CD4-positive, alpha-beta T cell treated with Interleukin-12 subunit alpha and Interleukin-12 subunit beta, for 1 hour (primary cell): ENCODE measurements at places on chromosomes 1 and 21.

GRCh38 chr1:156097499-156098178 is 15.4 kb upstream of the MEX3A start:
- no peak for DNase-seq

GRCh38 chr1:18965206-18966173 is 9.0 kb upstream of the IFFO2 start:
- no peak for DNase-seq

DNA sequence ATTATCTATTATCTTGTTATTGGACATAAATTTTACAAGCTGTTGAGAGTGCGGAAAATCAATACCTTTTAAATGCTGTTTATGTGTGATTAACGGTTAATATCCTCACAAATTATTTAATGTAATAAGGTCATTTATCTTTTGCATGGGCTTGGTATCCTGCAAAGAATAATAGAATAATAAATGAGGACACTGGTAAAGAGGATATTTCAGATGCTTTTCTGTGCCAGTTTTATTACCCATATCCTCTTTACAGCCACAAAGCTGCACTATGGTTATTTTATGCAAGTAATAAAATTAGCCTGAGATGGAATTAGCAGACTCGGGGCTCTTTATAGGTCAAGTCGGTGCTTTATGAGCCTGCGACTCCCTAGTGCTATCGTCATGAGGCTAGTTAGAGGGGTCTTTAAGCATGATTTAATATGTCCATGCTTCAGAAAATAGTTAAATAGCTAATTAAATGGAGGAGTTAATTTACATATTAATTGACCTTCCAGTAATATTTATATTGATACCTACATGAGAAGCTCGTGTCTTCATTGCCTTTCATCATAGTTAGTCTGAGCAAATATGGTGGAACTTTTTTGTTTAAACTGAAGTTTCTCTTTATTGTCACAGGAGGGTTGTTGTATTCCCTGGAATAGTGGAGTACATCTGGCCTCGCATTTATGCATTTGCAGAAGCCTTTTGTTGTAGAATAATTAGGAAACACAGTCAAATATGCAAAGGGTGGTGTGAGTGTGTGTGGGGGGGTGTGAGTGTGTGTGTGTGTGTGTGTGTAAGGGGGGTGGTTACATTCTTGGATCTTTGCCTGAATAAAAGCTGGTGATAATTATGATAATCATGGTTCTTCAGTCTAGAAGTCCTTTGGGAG is 120.3 kb downstream of the ATG4C start:
- DNase-seq: no peak

DNA sequence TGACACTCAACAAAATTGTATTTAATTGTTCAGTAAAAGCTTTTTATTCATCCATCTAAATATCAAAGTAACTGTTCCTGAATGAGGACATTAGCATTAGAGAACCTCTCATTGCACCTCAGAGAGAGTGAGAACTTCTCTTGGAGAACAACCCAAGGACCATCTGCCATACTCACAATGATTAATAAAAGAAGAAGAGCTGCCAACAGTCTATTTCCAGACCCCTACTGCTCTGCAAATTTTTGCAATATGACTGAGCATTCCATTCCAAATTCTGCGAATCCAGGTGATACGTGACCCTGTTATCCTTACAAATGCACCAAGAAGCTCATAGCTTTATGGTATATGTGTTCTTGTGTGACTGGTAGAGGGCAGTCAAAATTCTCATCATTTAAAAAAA is 422.5 kb downstream of the NEGR1 start:
- no peak for DNase-seq

DNA sequence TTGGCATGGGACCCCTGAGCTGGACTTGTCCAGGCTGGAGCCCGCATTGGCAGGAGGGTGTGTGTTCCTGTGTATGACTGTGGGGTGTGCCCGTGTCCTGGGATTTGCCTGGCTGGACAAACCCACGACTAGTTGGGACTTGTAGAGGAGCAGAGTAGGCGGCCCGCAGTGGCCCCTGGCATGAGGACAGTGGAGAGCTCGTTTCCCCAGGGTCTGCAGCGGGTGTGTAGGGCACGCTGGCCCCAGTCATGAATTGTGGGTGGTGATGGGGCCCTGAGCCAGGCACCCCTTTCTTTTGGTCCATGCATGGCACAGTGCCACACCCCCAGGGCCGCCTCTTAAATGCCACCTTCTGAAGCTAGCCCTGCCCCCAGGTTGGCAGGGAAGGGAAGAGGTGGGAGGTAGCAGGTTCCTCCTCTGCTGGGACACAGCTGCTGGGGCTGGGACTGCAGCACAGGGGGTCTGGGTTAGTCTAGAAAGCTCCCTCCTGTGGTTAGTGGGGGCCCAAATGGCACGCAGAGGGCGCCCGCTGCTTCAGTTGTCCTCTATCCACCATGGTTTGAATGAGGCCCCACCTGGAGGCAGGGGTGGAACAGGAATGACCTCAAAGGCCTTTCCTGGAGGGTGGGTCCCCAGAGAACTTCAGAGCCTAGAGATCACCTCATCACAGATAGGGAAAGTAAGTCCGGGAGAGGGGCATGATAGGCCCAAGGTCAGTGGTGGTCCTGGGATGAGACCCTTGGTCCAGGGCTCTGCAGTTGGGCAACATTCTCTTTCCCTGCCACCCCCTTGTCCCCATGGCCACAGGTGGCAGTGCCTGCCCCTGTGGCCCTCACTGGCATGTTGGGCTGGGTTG is 4.1 kb downstream of the CROCC start:
- DNase-seq: no peak

DNA sequence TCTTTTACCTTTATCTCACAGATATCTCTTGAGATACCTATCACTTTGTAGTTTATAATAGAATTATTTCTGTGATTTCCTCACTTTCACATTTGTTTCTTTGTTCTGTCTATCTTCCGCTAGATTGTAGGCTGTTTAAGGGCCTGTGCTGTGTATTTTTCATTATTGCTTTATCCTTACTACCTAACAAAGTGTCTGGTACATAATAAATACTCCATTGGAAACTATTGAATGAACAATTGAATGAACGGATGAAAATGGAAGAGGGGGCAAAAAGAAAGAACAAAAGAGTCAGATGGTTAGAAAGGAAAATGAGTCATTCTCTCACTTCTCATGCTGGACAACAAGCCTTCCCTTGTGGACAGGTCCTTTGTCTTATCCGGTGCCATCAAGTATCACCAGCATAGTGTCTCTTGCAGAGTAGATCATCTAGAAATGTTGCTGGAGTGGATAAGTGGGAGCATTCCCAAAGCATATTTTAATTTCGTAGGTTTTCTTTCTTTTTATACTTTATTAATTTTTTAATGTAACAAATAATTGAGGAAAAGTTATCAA is 159.8 kb downstream of the NEK7 start:
- no peak for DNase-seq

DNA sequence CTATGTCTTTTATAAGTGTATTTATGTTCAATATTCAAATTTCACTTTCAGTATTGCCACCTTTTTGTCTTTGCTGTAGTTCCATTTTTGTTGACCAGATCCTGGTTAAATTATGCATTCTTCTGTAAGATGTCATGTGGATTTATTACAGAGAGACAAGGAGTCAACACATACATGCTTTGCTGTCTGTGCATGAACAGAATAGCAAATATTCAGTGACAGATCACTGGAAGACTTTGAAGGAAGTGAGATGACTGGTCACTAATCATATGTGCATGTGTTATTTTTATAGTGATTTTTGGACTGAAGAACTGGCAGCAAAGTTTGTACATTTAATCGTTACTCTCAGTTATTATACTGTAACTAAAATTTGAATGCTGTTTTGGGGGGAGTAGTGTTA is 117.2 kb downstream of the PLPPR5 start:
- no peak for DNase-seq

DNA sequence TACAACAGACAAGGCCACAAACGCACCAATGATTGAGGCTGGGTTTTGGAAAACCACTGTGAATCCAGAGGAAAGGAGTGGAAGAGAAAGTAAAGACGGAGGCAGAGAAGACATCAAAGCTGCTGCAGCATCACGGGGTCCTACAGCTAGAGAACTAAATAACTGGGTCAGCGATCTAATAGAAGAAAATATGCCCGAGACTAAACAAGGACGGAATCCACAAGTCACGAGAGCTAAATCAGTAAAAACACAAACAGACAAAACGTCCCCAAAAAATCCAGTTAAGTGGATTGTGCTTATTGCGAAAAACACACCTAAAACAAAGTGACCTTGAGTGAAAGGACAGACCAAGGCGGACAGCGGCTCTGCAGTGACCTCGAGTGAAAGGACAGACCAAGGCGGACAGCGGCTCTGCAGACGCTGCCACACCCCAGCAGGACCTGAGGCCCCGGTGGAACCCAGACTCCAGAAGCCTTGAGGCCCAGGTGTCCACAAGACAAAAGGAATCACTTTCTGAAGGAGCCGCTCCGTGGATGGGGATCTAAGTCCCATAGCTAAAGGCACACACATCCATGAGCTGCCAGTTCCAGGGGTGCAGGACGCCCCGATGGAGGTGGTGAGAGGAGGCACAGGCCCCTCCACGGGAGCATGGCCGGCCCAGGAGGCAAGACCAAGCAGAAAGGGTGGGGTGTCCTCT is 6.0 kb downstream of the FTCD start:
- DNase-seq: no peak

GRCh38 chr1:100462326-100463025 is 75.5 kb upstream of the GPR88 start:
- no peak for DNase-seq

- DNase-seq: no peak
Measured at GRCh38 chr1:207744000-207744534, 7.8 kb upstream of the CD46 start.

DNA sequence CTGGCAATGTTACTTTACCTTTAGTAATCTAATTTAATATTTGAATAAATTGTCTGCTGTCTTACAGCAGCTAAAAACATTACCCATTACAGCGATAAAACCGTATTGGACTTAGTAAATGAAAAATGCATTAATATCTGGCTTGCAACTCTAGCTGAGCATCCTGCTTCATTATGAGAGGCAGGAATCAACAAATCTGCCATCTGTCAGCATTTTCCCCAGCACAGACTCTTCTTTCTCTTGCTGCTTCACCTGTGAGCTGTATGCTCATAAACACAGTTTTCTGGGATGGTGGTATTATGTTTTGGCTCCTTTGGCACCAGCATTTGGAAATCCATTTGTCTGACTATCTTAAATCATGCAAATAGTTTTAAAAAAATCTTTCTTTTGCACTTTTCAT is 487.1 kb downstream of the KCNT2 start:
- DNase-seq: no peak

GRCh38 chr1:108038653-108039236 is 73.8 kb upstream of the VAV3 start:
- DNase-seq: no peak

- no peak for DNase-seq
Measured at GRCh38 chr1:172393354-172393753, 27.1 kb upstream of the C1orf105 start.

- DNase-seq: no peak
Measured at GRCh38 chr1:77643456-77643855, 39.0 kb downstream of the ZZZ3 start.

GRCh38 chr21:43372663-43373361 is 54.1 kb downstream of the SIK1 start:
- DNase-seq: no peak

DNA sequence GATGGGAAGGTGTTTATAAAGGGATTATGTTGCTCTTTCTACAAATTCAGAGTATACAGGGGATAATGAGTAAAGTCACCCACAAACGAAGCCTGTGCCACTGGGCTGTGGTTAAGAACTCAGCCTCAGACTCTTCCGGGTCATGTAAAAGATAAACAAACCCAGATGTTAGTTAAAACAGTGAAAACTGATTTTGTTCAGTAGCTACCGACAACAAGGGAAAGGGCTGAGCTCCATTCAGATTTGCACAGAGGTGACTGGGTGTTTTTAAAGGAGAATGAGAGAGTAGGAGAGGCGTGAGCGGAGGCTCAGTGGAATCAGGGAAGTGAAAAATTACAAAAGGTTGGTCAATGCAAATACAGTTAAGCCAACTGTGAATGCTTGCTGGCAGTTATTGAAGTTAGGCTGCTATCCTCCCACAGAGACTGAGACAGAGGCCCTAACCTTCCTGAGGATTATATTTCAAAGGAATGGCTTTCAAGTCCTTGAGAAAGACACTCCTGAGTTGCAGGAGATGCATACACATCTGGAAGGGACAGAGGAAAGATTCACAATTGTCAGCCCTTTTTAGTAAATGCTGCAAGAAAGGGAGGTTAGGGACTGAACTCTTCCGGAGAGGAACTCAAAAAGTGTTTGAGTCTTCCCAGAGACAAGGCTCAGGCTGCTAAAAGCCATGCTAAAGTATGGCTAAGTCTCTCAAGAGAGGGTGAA is 29.9 kb upstream of the SAMD13 start:
- DNase-seq: no peak

GRCh38 chr1:76256289-76257223 is 182.0 kb downstream of the ST6GALNAC3 start:
- no peak for DNase-seq

DNA sequence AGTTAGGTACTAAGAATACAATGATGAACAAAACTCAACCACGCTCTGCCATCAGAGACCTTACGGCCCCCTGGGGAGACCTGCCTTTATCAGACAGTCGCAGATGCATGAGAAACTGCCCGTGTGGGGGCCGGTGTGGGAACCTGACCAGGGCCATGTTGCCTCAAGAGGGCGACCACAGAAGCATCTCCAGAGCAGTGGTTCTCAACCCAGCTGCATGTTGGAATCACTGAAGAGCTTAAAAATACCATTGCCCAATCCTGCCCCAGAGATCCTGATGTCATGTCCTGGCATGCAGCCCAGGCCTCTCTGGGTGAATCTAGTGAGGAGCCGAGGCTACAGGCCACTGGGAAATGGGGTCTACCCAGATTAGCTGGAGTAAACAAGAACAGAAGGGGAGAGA is 108.7 kb downstream of the PRDM2 start:
- no peak for DNase-seq

DNA sequence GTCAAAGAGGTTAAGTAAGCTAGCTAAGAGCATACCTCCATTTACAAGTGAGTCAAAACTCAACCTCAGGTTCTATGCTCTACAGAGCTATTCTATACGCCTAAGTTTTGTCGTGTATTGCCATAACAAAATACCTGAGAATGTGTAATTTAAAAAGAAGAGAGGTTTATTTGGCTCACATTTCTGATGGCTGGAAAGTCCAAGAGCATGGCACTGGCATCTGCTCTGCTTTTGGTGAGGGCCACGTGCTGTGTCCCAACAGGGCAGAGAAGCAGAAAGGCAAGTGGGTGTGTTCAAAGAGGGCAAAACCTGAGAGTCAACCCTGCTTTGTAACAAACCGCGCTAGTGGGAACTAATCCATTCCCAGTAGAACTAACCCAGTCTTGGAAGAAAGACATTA is 60.9 kb upstream of the POU2F1 start:
- DNase-seq: no peak
